Bronchial smooth muscle cell (primary cell): ENCODE measurements at places on chromosomes 4 and X. TPM values are rescaled to one million over a fixed set of nuclear protein-coding genes. Genes with fewer than 3 reads are reported as not detected.

Gene HS3ST1
- under 0.01 TPM in 1 of 2 replicates, not detected in the other for total RNA-seq

Gene RASSF6
- under 0.01 TPM in 1 of 2 replicates, not detected in the other for total RNA-seq

Gene JCHAIN
- 0.34 and 2.7 TPM in 2 replicates for total RNA-seq

Gene RAB33B
- total RNA-seq, result 8.7 and 8.8 TPM in 2 replicates

Gene CLDN2
- not detected in 2 replicates for total RNA-seq
